ENCODE measurements at places on chromosomes 16 and 17. TPM values are rescaled to one million over a fixed set of nuclear protein-coding genes. Genes with fewer than 3 reads are reported as not detected.

DNA sequence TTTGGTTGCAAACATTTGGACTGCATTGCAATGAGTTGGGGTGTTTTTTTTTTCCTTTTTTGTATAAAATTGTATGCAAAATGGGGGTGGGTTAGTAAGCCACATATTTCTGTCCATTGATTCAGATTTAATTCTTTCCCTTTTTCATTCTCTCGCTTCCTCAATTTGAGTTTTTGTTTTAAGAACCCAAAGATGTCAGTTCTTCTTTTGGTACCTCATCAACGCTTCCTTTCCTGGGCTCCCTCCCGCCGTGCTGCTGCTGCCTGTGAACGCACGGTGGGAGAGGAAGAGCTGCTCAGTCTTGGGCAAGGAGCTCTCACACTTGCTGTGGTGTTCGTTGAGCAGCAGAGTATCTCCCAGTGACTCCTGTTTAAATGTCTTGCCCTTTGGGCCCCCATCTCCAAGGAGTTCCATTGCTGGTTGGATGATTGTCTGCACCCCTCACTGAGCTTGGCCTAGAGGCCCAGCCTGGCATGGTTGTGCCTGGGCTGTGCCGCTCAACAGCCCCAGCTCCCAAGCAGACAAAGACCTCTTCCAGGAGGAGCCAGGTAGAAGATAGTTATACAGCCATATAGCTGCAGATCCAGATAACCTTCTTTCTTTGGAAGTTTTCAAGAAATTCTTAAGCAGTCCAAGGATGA lies 13.6 kb downstream of the UBFD1 start:
- H3K36me3 ChIP-seq: peaks cover 64% of the 10 kb centered on the region
- H3K27me3 ChIP-seq: no peaks in the 10 kb centered on the region
- no peak overlapping the region for H3K4me3 ChIP-seq
- DNase-seq: no peak

CCDC47 gene
- 76.6 TPM for polyA plus RNA-seq

- no peaks in the 10 kb centered on the region for H3K36me3 ChIP-seq
- H3K27me3 ChIP-seq: peaks cover 97% of the 10 kb centered on the region
- peak overlapping the region; percentile 49 for H3K4me3 ChIP-seq
- H3K4me1 ChIP-seq: no peaks in the 10 kb centered on the region
- no peak for DNase-seq
Observed at GRCh38 chr17:48542698-48543106, 2.2 kb downstream of the HOXB2 start.

PLEKHG4 gene
- polyA plus RNA-seq: 65.5 TPM

DNA sequence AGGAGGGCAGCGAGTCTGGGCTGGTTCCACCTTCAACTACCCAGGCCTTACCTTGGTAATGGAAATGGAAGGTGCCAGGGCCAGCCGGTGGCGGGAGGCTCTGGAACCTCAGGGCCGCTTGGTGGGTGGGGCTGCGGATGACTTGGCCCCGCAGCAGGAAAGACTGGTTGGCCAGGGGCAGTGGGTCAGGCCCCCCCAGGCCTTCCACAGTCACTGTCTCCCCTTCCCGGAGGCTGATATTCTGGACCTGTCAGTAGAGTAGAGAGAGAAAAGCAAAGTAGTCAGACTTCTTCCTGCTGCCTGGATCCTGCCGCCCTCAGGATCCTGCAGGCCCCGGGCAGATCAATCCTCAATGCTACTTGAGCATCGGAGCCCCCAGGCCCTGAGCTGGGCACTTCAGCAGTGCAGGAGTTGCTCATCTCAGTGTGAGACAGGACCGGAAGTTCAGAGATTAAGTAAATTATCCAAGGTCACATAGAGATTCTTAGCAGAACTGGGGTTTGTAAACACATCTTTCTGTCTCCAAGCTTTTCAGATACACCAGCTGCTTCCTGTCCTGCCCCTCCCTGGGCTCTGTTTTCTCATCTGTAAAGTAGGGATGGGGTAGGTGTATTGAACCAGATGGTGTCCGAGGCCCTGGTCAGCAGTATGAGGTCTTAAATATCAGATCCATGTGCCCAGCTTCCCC lies 18.5 kb upstream of the PHF12 start:
- no peaks in the 10 kb centered on the region for H3K36me3 ChIP-seq
- DNase-seq: no peak
- no peaks in the 10 kb centered on the region for H3K27me3 ChIP-seq
- H3K27ac ChIP-seq: no peak overlapping the region
- no peaks in the 10 kb centered on the region for H3K4me1 ChIP-seq

GRCh38 chr17:74417178-74418045 lies 14.5 kb upstream of the GPRC5C start:
- no peaks in the 10 kb centered on the region for H3K4me1 ChIP-seq
- no peaks in the 10 kb centered on the region for H3K36me3 ChIP-seq
- no peaks in the 10 kb centered on the region for H3K27me3 ChIP-seq
- no peak overlapping the region for H3K27ac ChIP-seq
- DNase-seq: no peak

DNA sequence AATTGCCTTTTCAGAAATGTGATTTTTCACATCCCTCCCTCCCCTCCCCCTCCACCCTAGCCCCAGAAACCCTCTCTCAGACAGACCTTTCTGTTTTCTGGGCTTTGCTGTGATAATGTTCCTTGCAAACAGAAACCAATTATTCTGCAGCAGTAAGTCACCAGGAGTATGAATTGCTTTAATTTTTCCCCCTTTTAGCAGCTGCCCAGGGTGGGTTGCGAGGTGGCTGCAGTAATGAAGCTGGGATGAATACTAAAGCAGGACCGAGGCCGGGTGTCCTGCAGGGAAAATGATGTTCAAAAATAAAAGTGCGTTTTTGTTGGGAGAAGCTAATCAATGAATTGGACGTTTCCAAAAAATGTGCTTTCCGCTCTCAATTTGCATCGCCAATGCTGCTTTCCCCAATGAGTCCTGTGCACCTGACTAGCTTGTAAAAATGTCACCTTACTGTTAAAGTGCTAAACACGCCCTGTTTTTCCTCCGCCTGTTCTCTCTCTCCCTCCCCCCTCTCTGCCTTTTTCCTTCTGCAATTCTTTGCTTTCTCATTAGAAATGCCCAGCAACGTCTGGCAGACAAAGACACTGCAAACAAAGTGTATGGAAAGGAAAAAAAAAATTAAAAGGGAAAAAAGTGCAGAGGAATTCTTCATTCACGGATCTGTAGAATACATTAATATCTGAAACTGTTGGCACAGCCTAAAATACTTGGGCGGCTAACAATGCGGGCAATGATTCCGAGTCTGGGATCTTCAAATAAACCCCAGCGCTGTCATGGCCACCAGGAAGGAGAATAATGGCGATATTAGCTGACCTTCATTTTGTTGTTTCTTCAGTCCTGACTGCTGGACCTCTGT lies 244.1 kb downstream of the STX8 start:
- H3K27me3 ChIP-seq: no peaks in the 10 kb centered on the region
- H3K27ac ChIP-seq: no peak overlapping the region
- H3K36me3 ChIP-seq: no peaks in the 10 kb centered on the region
- H3K4me1 ChIP-seq: no peaks in the 10 kb centered on the region

DNA sequence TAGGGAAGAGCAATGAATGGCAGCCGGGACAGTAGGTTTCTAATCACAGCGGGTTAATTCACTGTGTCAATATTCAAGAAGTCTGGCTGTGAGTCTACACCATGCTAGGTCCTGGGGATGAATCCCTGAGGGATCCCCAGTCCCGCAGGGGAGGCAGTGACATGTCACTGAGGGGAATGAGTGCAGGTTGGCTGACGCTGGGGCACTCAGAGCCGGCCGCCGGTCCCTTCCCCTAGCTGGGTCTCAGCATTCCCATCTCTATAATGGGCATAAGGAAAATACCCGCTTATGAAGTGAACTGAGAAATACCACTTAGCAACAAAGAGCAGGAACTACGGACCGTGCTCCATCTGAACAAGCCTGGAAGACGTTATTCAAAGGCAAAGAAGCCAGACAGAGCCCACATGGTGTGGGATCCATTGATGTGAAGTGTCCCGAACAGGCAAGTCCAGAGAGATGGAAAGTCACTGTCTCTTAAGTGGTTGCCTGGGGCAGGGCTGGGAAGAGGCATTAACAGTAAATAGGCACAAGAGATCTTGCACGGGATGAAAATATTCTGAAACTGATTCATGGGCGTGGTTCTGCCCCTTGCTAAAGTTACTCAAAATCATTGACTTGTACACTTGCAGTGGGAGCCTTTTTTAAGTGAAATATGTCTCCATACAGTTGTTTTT lies 31.9 kb downstream of the PPL start:
- H3K36me3 ChIP-seq: no peaks in the 10 kb centered on the region
- no peak overlapping the region for H3K4me3 ChIP-seq
- no peak overlapping the region for H3K27ac ChIP-seq
- DNase-seq: no peak
- H3K27me3 ChIP-seq: no peaks in the 10 kb centered on the region
- H3K4me1 ChIP-seq: no peaks in the 10 kb centered on the region

GRCh38 chr17:38507436-38507835 lies 79.2 kb downstream of the ARHGAP23 start:
- peaks cover 14% of the 10 kb centered on the region for H3K4me1 ChIP-seq
- no peak overlapping the region for H3K4me3 ChIP-seq
- DNase-seq: no peak

DNA sequence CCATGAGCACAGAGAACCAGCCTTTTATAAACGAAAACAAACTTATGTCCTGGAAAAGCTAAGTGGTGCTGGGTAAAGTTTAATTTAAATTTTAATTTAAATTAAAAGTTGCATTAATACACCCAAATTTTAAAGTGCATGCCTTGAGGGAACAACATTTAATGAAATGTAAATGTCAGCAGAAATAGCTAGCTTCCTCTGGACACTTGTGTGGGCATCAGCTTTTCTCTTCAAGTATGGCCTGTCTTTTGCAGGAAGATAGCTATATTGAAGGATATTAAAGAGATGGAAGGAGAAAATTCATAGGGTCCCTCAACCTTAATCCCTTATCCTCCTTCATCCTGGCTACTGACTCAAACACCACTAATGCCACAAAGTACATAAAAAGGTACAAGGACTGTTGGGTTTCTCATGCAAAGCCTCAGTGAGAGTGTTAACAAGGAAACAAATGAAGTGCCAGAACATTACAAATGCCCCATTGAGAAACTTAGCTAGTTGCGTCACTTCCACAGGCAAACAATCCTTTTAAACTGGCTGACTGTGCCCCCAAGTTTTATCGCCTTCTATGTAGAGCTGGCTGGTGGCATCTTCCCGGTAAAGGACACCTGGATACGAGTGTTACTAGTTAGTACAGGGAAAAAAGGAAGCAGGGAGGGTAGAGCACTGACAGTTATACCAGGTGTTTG lies 14.1 kb downstream of the PHF12 start:
- peaks cover 14% of the 10 kb centered on the region for H3K36me3 ChIP-seq
- H3K27ac ChIP-seq: no peak overlapping the region
- no peaks in the 10 kb centered on the region for H3K4me1 ChIP-seq

- no peaks in the 10 kb centered on the region for H3K4me1 ChIP-seq
- H3K36me3 ChIP-seq: no peaks in the 10 kb centered on the region
- no peak for DNase-seq
- no peak overlapping the region for H3K27ac ChIP-seq
- no peaks in the 10 kb centered on the region for H3K27me3 ChIP-seq
- no peak overlapping the region for H3K4me3 ChIP-seq
Observed at GRCh38 chr17:45008216-45008615, 40.1 kb upstream of the C1QL1 start.

DNA sequence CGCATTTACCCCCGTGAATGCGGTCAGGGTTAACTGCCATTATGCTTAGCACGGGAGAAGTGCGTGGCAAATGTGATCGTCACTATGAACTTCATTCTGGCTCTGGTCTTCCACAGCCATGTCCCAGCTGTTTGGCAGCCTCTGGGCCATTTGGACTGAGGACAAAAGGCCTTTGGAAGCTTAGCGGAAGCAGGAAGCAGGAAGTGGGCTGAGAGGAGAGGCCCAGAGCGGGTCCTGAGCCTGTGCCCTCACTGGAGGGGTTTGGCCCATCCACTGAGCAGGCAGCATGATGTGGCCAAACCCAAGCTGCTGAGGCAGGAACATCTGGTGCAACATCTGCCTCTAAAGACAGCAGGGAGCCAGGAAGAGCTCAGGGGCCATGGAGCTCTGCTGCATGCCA lies 345.9 kb downstream of the C16orf95 start:
- no peaks in the 10 kb centered on the region for H3K36me3 ChIP-seq
- H3K4me1 ChIP-seq: no peaks in the 10 kb centered on the region
- H3K27ac ChIP-seq: no peak overlapping the region

Data from SK-N-SH (cell line).